Fibroblast of mammary gland (primary cell): ENCODE measurements at places on chromosomes 13 and 19.

GRCh38 chr13:21033212-21033840, 28.1 kb downstream of the LATS2 start:
- peak; percentile 77 for DNase-seq

GRCh38 chr13:92951273-92951890, 275.2 kb upstream of the GPC6 start:
- no peak for DNase-seq

GRCh38 chr19:2650515-2650914, 52.0 kb downstream of the GNG7 start:
- DNase-seq = no peak

DNA sequence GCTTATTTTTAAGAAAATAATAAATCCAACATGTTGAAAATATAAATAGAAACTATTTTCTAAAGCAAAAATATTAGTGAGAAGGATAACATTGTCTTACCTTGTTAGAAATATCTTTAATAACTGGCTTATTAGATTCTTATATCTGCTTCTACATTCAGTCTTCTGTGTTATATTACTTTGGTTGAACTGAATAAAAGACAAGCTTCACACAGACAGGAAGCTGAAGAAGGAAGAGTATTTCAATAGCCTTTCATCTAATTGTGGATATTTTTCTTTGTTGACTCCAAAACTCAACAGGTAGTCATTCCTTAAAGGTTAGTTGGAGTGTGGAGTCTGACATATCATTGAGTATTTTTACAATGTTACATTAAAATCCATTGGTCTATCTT, 10.9 kb downstream of the SETDB2 start:
- DNase-seq = no peak

GRCh38 chr19:47280183-47280797, 5.6 kb downstream of the INAFM1 start:
- DNase-seq = peak; percentile 35

DNA sequence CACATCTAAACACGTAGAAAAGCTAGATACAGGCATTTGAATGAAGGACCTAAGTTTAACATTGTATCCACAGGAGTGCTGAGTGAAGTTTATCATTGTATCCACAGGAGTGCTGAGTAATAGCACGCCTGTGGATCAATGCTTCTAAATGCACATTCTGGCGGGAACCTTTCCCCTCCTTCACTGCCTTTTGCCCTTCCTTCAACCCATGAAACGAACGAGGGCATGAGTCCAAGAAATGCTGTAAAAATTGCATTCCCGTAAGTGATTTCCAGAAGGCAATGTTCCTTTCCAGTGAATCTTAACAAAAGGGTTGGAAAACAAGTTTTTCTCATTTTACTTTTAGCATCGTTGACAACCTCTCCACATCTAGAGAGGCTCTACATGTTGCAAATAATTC, 88.1 kb downstream of the ZDHHC20 start:
- peak; percentile 47 for DNase-seq

GRCh38 chr19:51799034-51799773, 4.2 kb downstream of the FPR3 start:
- peak; percentile 97 for DNase-seq

- no peak for DNase-seq
These were observed 245.0 kb downstream of the MTUS2 start for GRCh38 chr13:29065142-29065541.

DNA sequence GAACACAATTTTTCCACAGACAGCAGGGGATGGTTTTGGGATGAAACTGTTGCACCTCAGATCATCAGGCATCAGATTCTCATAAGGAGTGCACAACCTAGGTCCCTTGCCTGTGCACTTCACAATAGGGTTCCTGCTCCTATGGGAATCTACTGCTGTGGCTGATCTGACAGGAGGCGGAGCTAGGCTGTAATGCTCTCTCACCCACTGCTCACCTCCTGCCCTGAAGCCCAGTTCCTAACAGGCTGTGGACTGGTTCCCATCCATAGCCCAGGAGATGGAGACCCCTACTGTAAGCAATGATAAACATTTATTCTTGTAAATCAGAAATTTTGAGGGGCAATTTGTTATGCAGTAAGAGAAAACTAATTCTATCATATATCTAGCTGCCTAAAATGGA, 1234.7 kb downstream of the SLITRK1 start:
- no peak for DNase-seq

DNA sequence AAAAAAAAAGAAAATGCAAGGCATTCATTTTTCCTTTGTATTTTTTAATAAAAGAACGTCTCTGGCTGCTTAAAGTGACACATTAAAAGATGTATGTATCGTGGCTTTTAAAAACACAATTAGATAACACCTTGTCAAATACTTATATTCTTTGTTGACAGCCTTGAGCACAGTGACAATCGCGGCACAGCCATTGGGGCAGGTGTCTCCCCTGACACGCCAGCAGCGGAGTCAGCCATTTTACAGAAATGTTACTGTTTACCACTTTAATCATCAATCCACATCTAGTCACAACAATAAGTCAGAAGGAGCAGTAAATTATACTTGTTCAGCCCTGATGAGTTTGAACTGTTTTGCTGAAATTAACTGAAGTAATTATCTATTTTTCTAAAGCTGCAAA, 224.1 kb downstream of the ZNF536 start:
- DNase-seq = no peak

DNA sequence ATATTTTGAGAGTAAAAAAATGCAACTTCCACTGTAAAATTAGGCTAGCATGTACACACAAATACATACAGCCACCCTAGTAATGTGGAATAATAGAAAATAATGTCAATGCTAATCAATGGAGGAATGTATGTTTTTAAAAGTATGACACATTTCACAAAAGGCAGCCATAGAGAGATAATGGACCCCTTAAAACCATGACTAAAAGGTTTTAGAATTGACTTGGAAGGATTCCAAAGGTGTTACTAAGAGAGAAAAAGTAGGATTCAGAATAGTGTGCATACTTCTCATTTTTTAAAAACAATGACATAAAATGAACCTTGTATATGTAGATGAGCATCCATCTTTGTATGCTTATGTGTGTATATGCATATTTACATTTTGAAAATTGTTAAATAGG, 597.9 kb upstream of the PCDH9 start:
- no peak for DNase-seq

DNA sequence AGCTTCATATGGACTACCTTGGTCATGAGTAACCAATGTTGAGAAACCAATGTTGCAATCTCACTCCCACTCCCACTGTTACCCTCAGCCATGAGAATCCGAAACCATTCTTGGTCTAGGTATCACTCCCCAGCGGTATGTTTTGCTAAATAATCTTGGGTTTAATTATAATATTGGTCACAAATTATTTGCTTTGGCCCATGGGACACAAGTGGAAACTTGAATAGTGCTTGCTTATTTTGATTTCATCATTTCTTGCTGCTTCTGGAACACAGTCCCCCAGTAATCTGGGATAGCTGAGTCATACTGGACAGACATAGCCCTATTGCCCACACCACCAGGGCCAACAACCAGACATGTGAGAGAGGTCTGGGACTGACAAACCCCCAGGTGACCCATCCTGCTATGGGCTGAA, 171.6 kb upstream of the IPO5 start:
- DNase-seq = peak; percentile 86

DNA sequence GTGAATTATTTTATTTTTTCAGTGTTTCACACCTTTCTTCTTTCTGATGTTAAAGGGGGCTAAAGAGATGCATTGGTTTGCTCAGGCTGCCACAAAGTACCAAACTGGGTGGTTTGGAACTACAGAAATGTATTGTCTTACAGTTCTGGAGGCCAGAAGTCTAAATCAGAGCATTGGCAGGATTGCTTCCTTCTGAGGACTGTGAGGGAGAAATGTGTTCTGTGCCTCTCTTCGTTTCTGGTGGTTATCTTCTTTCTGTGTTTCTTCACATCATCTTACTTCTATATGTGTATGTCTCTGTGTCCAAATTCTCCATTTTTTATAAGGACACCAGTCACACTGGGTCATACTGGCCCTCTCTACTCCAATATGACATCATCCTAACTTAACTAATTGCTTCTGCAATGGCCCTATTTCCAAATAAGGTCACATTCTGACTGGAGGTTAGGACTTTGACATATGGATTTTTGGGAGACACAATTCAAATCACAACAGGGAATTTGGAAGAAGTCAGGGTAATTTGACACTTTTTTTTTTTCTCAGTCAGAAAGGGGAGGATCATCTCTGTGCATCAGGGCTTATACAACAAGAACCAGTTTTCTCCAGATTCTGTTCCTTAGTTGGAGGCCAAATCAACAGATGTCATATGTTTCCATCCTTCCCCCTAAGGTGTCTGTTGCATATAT, 188.2 kb downstream of the KCNRG start:
- no peak for DNase-seq

DNA sequence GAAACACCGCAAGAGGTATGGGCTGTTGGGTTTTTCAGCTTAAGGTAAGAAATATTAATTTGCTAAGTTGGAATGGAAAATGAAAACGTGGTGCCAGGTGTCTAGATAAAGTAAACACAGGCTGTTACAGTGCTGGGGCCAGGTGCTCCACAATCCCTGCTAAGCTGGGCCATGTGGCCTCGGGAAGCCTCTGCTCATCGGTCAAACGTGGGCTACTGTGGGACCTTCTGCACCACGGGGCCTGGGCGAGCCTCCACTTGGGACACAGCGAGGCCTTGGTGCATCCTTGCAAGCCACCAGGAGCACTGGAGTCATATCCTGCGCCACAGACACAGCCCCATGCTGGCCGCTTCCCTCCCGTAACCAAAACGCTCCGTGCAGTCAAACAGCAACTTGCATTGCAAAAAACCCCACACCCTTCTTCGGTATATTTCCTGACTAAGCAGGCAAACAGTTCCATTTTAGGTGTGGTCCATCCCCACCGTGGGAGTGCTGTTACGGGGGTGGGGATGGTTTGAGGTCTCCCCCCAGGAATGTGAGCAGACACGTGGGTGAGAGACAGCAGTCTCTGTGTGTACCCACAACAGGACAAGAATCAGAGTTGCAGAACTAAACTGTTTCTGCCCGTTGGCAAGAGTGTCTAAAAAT, 96.3 kb upstream of the SOX1 start:
- no peak for DNase-seq
